Sigmoid colon (tissue), 7 donors: ENCODE measurements at places on chromosomes 6 and 20. TPM values are rescaled to one million over a fixed set of nuclear protein-coding genes. Genes with fewer than 3 reads are reported as not detected.

HSPA12B gene
- total RNA-seq: 10.5 TPM

GABRR1 gene
- total RNA-seq: not detected

WFDC5 gene
- total RNA-seq: not detected

RHAG gene
- not detected for total RNA-seq

ABHD16B gene
- total RNA-seq: not detected

PLN gene
- total RNA-seq: 454 TPM
